ENCODE measurements at places on chromosomes 6 and 20. TPM values are rescaled to one million over a fixed set of nuclear protein-coding genes. Genes with fewer than 3 reads are reported as not detected.

GRCh38 chr6:106212576-106212975, 113.0 kb downstream of the ATG5 start:
- no peak for DNase-seq

PTPRT gene
- not detected for total RNA-seq

DNA sequence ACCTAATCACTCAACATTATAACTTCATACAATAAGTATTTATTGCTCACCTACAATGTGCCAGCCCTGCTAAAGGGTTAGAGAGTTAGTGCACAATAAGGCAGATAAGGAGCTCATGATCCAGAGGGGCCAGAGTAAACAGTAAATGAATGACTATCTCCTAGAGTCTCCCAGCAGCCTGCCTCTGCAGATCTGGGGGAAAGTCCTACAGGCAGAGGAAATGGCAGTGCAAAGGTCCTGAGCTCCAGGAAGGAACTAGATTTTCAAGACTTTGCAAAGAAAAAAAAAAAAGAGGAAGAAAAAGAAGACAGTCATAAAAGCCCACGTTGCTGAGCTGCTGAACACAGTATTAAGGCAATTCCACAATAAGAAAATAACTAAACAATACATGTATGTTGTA, 160.1 kb downstream of the SIM1 start:
- DNase-seq: no peak

DNA sequence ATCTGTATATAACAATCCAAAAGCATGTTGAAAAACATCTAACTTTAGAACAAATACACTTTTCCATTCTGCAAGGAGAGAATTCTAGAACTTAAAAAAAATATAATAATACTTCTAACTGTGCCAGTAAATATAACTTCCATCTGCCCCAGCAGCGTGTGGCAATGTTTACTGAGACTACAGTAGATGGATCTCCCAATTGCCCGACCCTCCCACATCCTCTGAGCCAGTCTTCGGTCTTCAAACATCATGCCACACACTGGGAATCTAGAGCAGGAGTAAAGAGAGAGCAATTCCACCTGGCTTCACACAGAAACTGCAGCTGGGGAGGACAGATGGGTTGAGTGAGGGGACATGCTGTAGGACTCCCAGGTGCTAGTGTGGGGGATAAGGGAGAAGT, 121.3 kb upstream of the NHSL1 start:
- no peak for DNase-seq

DNA sequence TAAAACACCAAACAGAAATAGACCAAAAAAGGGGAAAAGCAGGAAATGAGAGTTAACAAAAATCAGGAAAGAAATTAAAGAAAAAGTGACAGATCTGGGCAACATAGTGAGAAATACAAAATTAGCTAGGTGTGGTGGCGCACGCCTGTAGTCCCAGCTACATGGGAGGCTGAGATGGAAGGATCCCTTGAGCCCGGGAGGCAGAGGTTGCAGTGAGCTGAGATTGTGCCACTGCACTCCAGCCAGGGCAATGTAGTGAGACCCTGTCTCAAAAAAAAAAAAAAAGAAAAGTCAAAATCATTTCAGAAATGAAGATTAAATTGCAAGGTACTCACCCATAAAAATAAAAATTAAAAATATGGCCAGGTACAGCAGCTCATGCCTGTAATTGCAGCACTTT, 13.0 kb upstream of the GRM4 start:
- no peak for DNase-seq

DNA sequence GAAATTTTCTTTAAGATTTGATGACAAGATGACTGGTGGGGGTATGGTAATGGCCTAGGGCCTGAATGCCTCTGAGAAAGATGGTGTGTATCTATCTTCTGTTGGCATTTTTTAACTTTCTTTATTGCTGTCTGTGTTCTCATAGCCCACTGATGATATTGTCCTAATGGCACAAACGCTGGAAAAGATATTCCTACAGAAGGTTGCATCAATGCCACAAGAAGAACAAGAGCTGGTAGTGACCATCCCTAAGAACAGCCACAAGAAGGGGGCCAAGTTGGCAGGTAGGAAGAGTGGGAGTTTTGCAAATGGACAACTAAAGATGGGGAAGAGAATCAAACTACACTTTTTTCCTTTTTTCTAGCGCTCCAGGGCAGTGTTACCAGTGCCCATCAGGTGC, 7.5 kb downstream of the BRD2 start:
- no peak for DNase-seq

GRCh38 chr6:111873178-111874024, at the start of gene FYN:
TSS of gene FYN (minus strand) at chr6:111873452. CDS start at chr6:111720051, 153,401 bp downstream.
- DNase-seq: peak; percentile 98

DNA sequence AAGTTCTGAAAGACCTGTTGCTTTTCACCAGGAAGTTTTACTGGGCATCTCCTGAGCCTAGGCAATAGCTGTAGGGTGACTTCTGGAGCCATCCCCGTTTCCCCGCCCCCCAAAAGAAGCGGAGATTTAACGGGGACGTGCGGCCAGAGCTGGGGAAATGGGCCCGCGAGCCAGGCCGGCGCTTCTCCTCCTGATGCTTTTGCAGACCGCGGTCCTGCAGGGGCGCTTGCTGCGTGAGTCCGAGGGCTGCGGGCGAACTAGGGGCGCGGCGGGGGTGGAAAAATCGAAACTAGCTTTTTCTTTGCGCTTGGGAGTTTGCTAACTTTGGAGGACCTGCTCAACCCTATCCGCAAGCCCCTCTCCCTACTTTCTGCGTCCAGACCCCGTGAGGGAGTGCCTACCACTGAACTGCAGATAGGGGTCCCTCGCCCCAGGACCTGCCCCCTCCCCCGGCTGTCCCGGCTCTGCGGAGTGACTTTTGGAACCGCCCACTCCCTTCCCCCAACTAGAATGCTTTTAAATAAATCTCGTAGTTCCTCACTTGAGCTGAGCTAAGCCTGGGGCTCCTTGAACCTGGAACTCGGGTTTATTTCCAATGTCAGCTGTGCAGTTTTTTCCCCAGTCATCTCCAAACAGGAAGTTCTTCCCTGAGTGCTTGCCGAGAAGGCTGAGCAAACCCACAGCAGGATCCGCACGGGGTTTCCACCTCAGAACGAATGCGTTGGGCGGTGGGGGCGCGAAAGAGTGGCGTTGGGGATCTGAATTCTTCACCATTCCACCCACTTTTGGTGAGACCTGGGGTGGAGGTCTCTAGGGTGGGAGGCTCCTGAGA, at the start of gene HFE:
Gene HFE, plus strand, starts transcription at position 146 of the 832 bp plus-strand sequence. Its CDS starts 12 bp downstream, at position 158.
- peak; percentile 19 for DNase-seq

DNA sequence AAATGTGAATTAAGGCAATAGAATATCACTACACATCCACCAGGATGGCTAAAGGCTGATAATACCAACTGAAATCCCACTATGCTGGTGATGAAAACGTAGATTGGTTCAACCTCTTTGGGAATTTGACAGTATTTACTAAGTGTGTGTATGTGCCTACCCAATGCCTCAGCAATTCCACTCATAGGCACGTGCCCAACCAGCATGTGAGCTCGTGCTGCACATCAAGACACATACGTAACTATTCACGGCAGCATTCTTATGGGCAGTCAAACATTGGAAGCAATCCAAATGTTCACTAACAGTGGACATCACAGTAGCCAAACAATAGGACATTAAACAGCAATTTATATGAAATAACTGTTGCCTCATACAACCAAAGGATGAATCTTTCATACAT, 15.7 kb upstream of the AFDN start:
- no peak for DNase-seq

DNA sequence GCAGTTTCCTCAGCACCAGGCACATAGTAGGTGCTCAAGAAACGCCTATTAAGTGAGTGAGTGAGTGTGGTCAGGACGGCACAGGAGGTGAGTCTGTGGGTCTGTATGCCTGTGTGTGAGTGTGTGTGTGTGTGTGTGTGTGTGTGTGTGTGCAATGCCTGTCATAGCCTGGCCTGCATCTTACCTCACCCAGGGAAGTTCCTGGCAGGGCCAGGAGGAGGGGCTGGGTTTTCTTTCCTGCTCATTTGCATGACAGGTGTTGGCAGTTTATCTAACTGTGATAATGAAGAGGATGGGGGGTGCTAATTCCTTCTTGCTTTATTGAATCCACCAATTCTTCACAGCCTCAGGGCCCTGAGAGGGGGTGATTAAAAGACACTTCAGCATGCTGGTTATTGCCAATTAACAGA, 146.7 kb upstream of the MLN start:
- DNase-seq: no peak

GRCh38 chr6:33081098-33081824, 5.5 kb downstream of the HLA-DPB1 start:
- no peak for DNase-seq

PIM1 gene
- 254 TPM for total RNA-seq

DNA sequence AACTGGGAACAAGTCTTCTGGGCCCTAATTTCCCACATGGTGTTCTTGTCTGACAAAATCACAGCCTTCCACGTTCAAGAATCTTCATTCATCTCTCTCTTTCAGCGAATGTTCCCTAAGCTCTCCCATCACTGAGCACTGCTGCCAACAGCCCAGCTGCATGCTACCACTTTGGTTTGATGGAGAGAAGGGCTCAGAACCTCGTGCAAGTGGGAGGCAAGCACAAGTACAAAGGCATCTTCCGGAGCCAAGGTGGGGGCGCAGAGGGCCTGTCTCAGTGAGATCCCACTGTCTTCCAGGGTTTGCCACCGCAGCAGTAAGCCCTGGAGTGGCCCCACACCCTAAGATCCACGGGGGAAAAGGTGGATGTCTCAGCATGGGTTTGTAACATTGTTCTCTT, 17.2 kb downstream of the DLL1 start:
- DNase-seq: no peak

GRCh38 chr6:16430391-16431089, 192.2 kb downstream of the GMPR start:
- DNase-seq: no peak

GRCh38 chr20:46999801-47000465, 105.3 kb downstream of the EYA2 start:
- DNase-seq: no peak

- DNase-seq: no peak
Observed at GRCh38 chr20:47821481-47822100, 36.3 kb upstream of the SULF2 start.

SLA2 gene
- 38.0 TPM for total RNA-seq

ADGRF5 gene
- total RNA-seq: 0.22 TPM

GRCh38 chr6:166997768-166998255, 1.4 kb upstream of the CEP43 start:
- DNase-seq: peak; percentile 13

DNA sequence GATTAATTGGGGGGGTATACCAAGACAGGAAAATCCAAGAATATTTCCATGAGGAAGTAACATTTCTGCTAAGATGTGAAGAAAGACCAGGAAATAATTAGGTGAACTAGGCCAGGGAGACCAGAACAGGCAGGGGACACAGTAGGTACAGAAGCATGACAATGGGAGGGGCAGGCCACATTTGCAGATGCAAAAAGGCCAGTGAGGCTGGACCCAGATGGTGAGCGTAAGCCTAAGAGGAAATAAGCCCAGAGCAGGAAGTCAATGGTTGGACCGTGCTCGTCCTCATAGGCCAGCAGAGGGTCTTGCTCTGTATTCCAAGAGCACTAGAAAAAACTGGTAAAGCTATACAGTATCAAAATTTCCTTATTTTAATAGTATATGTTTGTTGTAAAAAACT, 9.4 kb downstream of the CEP162 start:
- no peak for DNase-seq

GRCh38 chr20:5127204-5127858, 523 bp downstream of the CDS2 start:
- DNase-seq: peak; percentile 70

TBXT gene
- not detected for total RNA-seq

DNA sequence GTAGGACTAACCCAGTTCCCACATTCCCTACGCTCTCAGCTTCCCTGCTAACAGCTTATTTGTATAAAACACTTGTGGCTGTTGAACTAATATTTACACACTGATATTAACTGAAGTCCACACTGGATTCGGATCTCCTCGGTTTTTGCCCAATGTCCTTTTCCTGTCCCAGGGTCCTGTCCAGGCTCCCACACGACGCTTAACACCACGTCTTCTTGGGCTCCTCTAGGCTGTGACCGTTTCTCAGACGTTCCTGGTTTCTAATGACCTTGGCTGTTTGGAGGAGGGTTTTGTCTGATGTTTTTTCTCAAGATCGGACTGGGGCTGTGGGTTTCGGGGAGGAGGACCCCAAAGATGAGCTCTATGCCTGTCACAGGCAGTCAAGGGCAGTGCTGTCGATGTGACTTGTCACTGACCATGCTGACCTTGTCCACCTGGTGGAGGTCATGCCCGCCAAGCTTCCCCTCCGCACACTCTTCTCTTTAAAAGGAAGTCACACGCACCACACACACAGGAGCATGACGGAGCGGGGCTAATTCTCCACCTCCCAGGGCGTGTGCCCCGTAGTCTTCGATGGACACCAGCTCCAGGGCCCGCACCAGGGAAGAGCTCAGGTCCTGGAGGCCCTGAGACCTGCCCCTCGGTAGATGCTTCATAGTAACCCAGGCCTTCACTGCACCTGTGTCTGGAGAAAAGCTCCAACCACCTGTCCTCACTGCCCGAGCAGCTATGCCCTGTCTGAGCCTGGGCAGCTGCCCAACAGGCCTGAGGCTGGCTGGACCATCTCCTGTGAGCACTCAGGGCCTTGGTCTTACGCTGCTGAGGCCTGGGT, 72.0 kb downstream of the TTLL2 start:
- no peak for DNase-seq

DNA sequence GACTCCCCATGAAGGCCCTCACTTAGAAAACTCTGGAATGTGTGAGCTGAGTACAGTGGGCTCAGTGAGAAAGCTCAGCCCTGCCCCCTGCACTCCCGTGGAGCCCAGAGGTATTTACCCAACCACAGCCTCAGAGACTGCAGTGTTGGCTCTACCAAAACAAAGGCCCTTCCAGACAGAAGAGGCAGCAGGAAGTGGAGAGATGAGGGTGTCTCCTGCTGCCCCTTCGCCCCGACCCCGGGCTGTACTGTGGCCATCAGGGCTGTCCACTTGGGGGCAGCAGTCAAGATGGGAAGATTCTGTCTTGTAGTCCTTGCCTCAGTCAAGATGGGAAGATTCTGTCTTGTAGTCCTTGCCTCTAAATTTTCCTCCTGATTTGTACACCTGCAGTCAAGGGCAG, 341.3 kb downstream of the TAF4 start:
- no peak for DNase-seq

GRCh38 chr6:133816171-133816570, 72.7 kb upstream of the TCF21 start:
- DNase-seq: no peak

RPS6KA2 gene
- total RNA-seq: 21.5 TPM

- DNase-seq: no peak
Observed at GRCh38 chr6:131134980-131135243, 355 bp upstream of the AKAP7 start.

GRCh38 chr20:53888510-53888909, 181.9 kb downstream of the BCAS1 start:
- no peak for DNase-seq

Data from T-cell (primary cell).